NCI-H226 (cell line): ENCODE measurements at places on chromosomes 13 and 19.

DNA sequence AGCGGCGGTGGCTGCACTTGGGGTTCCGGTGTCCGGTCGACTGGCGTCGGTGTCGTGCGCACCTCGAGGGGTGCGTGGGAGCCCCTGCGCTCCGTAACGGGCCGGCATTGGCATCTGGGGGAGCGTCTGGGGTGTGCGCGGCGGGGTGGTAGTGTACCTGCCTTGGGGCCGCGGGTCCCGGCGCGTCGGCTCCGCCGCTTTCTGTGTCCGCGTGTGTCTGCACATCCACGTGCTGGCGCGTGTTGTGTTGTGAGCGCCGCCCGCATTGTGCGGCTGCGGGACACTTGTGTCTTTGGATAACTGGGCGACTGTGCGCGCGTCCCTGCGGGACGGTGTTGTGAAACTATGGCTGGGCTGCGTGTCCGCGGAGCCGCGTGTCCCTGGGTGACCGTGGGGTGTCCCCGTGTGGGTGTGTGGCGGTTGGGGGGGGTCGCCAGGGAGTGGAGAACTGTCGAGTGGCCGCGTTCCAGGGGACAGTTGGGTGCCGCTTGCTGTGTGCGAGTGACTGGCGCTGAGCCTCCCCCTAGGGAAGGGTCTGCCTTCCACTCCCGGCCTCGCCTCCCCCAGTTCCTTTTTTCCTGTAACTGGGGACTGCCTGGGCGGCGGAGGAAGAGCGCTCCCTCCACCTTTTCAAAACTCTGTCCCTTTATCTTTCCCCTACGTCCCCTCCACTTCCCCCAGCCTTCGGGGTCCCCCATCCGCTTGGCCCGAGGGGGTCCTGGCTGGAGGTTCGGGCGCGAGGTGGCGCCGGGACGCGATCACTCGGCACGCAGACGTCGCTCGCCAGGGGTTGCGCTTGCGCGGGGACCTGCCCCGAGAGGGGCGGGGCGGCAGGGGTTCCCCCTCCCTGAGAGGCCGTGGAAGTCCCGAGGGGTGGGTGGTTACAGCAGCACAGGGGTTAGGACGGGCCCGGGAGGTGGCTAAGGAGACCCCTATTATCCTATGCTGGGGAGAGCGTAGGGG lies 5.7 kb upstream of the NFIC start:
- DNase-seq = no peak

GRCh38 chr13:34721631-34722595 lies 220.2 kb upstream of the NBEA start:
- DNase-seq = no peak

GRCh38 chr13:26821672-26822071 lies 61.1 kb upstream of the GPR12 start:
- DNase-seq = no peak

DNA sequence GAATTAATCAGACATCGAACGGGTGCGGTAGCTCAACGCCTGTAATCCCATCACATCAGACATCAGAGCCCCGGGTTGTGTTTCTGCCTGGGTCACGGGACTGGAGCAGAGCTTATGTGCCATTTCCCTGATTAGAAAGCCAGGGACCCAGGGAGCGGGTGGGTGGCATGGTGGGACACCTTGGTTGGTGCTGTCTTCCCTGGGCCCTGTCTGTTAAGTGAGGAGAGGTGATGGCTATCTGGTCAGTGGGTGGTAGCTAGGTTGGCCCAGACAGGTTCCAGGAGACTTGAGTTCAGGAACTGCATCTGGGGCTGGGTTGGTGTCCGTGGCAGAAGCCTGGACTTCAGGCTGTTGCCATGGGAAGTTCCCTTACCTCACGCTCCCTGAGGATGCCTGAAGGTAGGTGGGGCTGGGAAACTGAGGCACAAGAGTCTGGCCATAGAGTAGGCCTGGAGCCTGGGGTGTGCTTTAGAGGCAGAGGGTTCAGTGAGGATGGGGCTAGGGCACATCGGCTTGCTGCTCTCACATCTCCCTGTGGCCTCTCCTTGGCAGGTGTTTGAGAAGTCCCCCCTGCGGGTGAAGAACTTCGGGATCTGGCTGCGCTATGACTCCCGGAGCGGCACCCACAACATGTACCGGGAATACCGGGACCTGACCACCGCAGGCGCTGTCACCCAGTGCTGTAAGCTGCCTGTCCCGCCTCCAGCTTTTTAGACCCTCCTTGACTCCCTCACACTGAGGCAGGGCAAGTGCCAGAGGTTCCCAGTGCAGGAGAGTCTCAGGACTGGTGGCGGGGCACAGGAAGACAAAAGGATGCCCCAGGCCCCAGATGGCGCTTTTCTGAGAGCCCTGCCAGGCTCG lies 2.1 kb downstream of the RPL18A start:
- DNase-seq = no peak

DNA sequence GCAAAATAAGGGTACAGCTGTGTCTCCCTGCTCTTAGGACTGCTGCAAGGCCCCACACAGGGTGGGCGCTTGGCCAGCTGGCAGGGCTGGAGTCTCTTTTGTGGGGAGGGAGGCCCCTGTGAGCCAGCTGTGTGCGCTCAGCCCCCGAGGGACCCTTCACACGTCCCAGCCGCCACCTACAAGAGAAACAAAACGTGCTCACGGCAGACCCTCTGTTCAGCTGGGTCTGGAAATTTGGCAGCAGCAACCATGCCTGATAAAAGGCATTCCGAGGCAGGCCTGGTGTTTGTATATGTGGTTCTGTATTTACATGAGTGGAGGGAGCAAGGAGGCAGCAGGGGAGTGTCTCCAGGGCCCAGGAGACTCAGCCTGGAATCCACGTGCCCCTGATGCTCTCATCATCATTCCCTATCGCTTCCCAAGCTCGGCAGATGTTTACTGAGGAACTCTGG lies 49.7 kb downstream of the CRTC1 start:
- no peak for DNase-seq

DNA sequence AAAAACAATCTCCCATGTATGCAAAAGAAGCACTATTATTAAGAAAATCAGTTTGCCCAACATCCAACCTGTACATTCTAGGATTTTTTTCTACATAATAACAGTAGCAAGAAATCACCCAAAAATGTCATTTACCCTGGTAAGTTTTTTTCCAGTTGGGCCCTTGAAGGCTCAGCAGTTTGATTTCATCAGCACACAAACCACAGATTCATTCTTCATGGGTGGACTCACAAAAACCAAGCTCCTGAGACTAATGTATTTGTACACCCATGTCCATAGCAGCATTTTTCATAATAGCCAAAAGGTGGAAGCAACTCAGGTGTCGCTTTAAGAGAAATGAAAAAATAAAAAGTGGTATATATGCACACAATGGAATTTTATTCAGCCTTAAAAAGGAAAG lies 210.1 kb downstream of the TBC1D4 start:
- peak; percentile 2 for DNase-seq

DNA sequence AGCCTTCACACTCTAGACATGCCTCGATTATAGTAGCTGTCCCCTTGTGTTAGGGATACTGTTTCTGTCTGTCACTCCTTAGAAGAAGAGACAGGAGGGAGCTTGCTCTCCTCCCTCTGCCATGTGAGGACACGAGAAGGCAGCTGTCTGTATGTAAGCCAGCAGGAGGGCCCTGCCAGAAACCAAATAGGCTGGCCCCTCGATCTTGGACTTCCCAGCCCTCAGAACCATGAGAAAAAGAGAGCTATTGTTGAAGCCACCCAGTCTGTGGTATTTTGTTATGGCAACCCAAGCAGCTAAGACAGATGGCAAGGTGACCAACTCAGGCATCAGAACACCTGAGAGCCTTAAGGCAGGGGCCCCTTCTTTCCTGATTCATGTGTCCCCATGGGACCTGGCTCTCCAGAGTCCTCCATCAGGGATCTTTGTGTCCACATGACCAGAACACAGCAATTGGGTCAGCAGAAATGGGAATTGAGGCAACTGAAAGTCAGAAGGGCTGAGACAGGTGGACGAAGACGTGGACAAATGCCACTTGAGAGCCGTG lies 65.6 kb upstream of the NPAS1 start:
- no peak for DNase-seq

DNA sequence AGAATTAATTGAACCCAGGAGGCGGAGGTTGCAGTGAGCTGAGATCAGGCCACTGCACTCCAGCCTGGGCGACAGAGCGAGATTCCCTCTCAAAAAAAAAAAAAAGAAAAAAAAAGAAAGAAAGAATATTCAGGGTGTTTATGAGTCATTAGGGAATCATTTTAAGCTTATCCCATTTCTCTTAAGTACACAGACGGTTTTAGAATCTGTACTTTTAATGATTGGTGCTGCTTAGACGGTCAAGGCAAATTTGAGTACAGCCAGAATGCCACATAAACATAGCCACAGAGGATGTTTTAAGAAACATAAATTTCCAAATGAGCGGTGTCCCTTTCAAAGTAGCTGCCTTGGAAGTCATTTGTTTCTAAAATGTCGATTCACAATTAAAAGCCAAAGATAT lies 2.6 kb downstream of the SPRYD7 start:
- DNase-seq = no peak

- DNase-seq = no peak
Observed at GRCh38 chr19:7132054-7132453, 62.6 kb downstream of the ZNF557 start.

DNA sequence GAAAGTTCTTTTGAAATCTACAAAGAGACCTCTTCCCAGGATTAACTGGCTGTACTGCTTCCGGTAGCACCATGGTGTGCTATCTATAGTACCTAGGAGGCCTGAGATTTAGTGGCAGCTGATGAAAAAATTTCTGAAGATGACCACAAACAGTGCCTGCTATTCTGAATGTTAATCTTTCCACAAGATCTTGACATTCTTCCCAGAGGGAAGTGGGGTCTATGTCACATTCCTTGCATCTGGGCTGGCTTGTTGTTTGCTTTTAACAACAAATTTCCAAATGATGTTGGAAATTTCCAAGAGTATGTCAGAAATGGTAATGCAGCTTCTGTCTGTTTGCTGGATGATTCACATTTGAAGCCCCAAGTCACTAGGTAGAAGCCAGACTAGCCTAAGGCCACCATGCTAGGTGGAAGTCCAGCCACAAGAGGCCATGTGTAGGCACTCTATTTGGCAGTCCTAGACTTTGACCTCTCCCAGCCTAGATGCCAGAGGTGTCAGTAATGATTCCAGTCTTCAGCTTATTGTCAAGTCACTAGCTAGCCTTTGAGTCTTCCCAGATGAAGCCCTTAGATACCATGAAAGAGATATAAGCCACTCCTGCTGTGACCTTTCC lies 22.1 kb downstream of the SPART start:
- DNase-seq = no peak

DNA sequence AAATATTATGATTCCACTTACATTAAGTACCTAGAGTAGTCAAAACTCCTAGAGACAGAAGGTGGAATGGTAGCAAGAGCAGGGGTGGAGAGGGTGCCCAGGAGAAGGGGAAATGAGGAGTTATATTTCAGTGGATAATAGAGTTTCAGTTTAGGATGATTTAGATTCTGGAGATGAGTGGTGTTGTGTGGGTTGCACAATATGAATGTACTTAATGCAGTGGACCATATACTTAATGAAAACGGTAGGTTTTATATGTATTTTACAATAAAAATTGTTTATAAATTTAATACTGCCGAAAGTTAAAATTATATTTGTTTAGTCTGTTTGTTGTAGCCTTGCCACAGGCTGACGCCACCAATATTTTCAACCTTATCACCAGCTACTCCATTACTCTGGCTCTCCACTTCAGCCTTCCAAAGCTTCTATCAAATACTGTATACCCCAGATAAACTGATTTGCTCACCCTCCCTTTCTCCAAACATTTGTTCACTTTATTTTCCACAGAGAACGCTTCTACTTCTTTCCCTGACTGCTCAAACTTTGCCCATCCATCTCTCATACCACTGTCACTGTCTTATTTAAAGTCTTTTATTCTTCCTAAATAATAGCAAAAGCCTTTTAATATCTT lies 1.4 kb upstream of the RBM26 start:
- no peak for DNase-seq

GRCh38 chr19:48616491-48617056 lies 1.7 kb upstream of the FAM83E start:
- no peak for DNase-seq

DNA sequence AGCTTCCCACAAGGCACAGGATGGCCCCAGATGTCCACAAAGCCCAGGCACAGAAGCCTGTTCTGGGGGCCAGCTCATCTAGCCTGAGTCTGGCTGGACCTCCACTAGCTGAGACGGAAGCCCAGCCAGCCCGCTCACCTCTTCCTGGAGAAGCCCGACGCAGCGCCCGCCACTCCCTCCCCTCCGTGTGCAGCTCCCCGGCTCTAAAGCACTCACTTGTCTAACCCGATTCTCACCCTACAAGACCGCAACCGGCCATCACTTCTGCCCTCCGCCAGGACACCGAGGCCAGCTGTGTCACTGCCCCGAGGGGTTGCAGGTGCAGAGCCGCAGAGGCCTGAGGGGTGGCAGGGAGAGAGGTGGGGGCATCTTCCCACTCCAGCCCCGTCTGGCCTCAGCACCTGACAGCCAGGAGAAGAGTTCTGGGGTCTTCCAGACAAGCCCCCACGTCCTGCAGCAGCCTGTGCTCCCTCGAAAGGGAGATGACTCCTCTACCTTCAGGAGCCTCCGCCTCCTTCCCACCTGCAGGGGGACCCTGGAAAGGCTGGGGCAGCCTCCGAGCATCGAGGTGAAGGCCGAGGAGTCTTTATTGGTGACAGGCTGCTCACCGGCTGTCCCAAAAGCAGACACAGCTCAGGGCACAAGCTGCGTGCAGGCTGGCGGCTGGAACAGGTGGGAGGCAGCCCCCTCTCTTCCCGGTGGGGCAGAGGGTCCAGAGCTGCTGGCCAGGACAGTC lies 5.9 kb upstream of the DIRAS1 start:
- no peak for DNase-seq

DNA sequence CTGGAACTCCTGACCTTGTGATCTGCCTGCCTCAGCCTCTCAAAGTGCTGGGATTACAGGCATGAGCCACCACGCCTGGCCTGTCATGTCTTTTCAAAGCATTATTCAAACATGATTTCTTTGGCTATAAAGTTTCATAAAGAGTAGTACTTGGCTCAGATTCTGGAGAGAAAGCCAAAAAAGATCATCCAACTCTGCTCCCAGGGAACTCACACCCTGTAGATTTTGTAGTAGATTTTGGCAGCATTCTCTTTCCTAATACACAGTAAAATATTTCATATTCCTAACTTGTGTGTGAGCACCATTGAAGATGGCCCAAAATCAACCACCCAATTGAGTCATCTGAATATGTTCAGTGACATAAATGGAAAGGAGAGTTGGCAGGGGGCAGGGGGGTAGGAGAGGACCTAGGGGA lies 48.4 kb downstream of the CAB39L start:
- DNase-seq = no peak

GRCh38 chr13:80664950-80665349 lies 324.0 kb upstream of the SPRY2 start:
- DNase-seq = peak; percentile 63

- DNase-seq = no peak
Observed at GRCh38 chr19:2769218-2769617, 13.9 kb downstream of the SGTA start.

- DNase-seq = no peak
Observed at GRCh38 chr13:48165063-48165462, 67.9 kb upstream of the ITM2B start.
